ENCODE measurements at places on chromosomes 2 and 18.
A peak's percentile ranks its signal among the peaks of the same experiment; 100 is the strongest.

- DNase-seq, result no peak
These were observed 10.6 kb downstream of the RNU2-63P start for GRCh38 chr2:88005776-88006175.

DNA sequence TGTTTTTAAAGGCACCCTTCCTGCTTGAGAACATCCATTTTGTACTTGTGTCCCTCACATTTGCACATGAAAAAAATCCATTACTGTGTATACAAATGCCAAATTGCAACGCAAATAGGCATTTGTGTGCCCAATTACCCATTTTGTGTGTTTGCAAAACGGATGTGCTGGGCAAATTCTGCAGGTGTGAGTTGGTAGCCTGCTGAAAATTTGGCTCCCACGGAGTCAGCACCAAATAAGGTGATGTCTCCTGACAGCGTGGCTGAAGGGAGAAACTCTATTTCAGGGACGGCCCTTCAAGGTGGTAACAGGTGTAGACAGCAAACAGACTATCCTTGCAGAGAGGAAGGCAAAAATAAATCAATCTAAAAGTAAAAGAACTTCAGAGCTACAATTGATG is 661.1 kb downstream of the BCL11A start:
- DNase-seq, result no peak

GRCh38 chr18:76980663-76981395 is 151.8 kb downstream of the MBP start:
- DNase-seq, result no peak

DNA sequence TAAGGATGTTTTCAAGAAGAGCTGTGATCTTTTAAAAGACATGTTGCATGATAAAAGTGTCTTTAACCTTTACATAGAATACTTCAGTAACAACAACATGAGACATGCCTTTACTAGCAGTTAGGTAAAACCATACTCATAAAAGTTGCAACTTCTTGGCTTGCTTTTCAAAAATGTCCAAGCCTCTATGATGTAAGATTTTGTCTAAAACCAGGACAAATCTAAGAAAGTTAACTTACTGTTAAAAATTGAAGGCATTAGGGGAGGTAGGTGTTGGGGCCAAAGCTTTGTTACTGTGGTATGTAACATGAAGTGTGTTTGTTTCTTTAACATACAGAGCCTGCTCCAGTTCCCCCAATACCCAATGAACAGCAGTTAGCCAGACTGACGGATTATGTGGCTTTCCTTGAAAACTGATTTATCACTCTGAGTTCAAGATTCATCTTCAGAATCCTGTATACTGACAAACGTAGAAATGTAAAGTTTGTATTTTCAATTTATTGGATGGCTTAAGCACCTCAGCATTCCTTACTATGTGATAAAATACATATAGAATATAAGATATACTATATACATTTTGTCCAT is 11.7 kb downstream of the COPS8 start:
- DNase-seq, result peak; percentile 57

- no peak for DNase-seq
These were observed 26.8 kb upstream of the GPR17 start for GRCh38 chr2:127619203-127619590.

- DNase-seq, result no peak
These were observed 163.1 kb downstream of the TTC32 start for GRCh38 chr2:19738707-19739106.

DNA sequence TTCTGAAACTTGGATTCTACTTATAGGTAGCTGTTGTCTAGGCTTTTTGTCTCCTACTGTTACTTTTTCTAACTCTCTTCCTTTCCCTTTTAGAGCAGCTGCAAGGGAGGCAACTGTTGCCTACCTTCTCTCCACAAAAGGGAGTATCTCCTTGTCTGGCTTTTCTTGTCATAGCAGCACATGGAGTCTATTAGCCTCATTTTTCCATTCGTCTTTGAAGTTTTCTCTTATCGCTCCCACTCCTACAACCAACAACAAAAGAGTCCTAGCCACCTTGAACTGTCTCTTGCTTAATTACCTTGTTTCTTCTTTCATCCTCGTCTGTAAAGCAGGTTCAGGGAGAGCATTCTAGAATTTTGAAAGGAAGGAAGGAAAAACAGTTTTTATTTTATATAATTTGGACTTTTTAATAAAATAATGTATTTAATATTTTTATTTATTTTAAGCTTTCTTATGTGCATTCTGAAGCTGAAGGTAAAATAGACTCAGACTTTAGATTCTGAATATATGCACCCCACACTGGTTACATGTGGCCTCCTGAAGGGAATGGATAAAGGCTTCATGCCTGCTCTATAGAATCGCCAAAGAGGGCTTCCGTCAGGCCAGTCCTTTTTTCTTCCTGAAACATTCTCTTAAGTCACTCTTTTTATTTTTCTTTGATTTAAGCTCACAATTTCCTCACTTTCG is 154.4 kb downstream of the CSRNP3 start:
- DNase-seq, result no peak

GRCh38 chr18:73979742-73980141 is 167.9 kb downstream of the FBXO15 start:
- DNase-seq, result peak; percentile 13

DNA sequence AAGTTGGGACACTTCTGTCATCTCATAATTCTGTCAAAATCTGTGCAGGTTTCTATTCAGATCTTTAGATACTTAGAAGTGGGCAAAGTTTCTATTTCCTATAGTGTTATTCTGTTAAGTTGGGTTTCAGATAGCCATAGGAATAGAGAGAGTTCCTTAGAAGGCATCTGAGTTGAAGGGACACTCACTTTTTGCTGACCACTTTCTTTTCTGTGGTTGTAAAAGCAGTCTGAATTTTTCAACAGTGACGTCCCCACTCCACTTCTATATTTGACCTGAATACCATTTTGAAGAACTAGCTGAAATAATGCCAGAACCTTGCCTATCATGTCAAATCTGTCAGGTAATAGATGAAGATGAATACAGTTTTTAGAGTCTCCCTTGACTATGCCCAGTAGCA is 267.3 kb downstream of the SPAG16 start:
- DNase-seq, result no peak

DNA sequence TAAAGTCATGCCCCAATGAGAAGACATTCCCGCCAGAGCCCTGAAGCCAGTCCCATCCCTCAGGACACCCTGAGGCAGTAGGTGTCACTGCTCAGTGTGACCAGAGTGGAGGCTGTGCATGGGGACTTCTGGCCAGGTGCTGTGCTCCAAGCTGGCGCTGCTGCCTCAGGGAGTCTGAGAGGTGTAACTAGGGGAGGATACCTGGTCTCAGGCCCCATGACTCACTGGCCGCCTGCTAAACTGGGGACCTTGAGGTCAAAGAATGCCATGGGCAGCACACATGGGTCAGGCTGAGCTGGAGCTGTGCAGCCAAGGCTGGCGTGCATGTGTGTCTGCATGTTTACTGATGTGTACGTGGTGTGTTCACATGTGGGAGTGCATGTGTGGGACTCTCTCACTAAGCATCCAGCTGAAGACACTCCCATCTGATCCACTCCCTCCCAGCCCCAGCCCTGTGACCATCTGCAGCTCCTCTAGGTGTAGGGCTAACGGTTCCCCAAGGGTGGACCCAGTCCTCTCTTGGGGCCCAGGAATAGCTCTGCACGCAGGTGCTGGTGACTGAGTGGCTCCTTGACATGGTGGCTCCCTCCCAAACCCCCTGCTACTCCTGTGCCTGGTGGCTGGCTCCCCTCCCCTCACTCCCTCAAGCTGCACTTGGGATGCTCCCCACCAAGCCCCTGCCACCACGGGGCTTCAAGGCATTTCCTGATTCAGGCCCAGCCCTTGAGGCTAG is 16.5 kb downstream of the HS6ST1 start:
- no peak for DNase-seq

GRCh38 chr18:7742224-7742623 is 175.1 kb downstream of the PTPRM start:
- no peak for DNase-seq

DNA sequence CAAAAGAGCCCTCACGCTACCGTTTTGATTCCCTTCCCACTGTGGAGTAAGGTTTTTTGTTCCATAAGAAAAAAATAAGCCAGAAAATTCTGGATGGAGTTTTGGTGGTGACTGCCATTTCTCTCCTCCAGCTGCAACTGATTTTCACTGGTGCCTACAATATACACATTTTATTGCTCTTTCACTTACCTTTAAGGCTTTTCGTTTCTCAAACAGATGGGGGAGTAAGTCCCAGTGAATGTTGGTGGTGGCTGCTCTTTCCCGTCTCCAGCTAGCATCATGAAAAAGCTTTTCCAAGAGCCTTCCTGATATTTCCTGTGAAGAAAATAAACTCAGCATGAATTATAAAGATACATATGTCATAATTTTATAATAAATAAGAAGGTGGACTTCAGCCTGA is 932.5 kb upstream of the PIK3C3 start:
- no peak for DNase-seq

- no peak for DNase-seq
These were observed 766.3 kb downstream of the SLC4A3 start for GRCh38 chr2:220393711-220394110.

GRCh38 chr2:159798376-159798725 is 343 bp upstream of the CD302 start:
- DNase-seq, result no peak

Data from amniotic epithelial cell (primary cell).